ENCODE measurements at places on chromosomes 2 and 18.

DNA sequence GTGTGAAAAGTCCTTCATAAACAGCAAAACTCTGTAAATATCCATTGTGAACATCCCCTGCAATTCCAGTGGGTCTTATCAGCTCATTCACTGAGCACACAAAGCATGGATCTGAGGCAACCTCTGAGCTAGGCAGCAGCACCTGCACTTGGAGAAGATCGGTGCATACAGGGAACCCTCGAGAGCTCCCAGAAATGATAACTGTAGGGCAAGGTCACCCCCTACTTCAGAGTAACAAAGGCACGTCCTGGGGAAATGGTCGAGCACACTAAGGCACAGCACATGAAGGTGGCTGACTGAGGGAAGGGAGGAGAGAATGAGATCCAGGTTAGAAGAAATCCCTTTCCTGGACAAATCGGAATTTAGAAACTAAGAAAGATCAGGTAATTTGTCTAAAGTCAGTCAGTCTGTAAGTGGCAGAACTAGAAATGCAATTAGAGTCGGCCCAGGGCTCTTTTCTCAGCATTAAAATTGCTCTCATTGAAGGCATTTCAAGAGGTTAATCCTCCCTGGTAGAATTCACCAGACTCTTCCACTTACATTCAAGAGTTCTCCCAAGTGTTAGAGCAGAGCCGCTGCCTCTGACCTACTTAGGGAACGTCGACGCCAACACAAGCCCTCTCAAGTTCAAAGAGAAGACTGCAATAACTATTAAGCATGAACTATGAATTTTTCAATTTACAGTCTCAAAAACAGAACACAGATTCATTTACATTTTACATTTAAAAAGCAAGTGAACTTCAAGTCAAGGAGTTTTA is 45.9 kb downstream of the PXDN start:
- DNase-seq, result peak; percentile 5

GRCh38 chr2:191148791-191149190 is 2.0 kb downstream of the STAT4 start:
- no peak for DNase-seq

GRCh38 chr2:135095591-135095990 is 43.5 kb downstream of the RAB3GAP1 start:
- no peak for DNase-seq

DNA sequence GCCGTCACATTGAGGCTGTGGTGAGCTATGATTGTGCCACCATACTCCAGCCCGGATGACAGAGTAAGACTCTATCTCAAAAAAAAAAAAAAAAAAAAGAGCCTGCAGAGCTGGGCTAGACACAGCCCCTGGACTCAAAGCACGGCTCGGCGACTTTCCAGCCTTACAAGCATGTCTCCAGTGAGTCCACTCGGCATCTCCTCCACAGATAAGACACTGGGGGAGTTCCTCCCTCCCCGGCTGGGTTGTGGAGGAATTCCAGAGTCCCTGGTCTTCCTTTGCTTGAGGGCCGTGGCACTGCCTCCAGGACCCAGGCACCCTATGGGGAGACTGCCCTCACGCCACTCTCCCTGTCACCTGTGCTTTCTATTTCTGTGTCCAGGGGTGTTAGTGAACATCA is 30.9 kb upstream of the RPL31 start:
- no peak for DNase-seq

GRCh38 chr2:150486539-150487484 is 655 bp downstream of the RND3 start:
- peak; percentile 5 for DNase-seq

Measured in cerebellar cortex (tissue), 1 donor.